ENCODE measurements at places on chromosomes 6 and 20. TPM values are rescaled to one million over a fixed set of nuclear protein-coding genes. Genes with fewer than 3 reads are reported as not detected.

- H3K4me3 ChIP-seq: no peak overlapping the region
- H3K4me1 ChIP-seq: no peaks in the 10 kb centered on the region
- H3K36me3 ChIP-seq: no peaks in the 10 kb centered on the region
- H3K27ac ChIP-seq: no peak overlapping the region
- H3K27me3 ChIP-seq: no peaks in the 10 kb centered on the region
- DNase-seq: no peak
Measured at GRCh38 chr6:150343434-150343833, 25.4 kb upstream of the IYD start.

GRCh38 chr20:45781391-45781931, 10.2 kb downstream of the WFDC3 start:
- no peaks in the 10 kb centered on the region for H3K4me1 ChIP-seq
- DNase-seq: no peak
- no peak overlapping the region for H3K4me3 ChIP-seq
- H3K27me3 ChIP-seq: no peaks in the 10 kb centered on the region
- H3K27ac ChIP-seq: no peak overlapping the region

DNA sequence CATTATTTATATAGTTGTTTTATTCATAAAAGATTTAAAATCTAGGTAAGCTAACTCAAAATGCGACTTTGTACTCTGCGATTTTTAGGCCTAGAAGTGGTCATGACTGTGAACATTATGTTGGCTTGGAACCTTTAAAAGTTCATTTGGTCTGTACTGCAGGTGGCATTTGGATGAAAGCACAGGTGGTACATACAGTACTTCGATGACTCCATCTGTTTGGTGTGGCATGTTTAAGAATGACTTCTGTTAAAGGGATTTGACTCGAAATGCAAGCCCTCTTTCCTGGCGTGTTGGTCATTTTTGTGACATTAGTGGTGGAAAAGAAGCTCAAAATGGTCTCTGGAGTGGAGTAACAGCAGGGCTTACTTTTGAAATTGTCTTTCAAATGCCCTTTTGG, 118.1 kb downstream of the UST start:
- H3K4me1 ChIP-seq: peaks cover 36% of the 10 kb centered on the region
- H3K4me3 ChIP-seq: no peak overlapping the region
- DNase-seq: no peak
- H3K36me3 ChIP-seq: no peaks in the 10 kb centered on the region
- no peaks in the 10 kb centered on the region for H3K27me3 ChIP-seq

GRCh38 chr20:21832442-21833385, 127.2 kb downstream of the PAX1 start:
- no peak for DNase-seq
- no peaks in the 10 kb centered on the region for H3K36me3 ChIP-seq
- H3K27ac ChIP-seq: no peak overlapping the region
- no peaks in the 10 kb centered on the region for H3K27me3 ChIP-seq

DNA sequence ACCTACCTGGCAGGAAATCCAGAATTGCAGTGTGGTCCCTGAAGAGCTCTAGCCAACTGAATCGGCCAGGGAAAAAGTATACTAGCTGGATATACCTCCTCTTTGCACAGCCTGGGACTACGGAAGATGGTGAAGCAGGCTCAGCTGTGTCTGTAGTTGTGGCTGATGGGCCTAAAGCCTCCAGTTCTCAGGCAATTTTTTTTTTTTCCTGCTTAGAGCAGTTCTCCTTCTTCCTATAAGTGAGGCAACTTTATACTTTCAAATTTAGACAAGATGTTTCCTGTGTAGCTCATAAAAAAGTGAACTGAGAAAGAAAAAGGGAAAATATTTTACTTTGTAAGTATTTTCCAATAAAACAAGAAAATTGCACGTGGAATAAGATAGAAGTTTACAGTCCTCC, 172.9 kb downstream of the CARMIL1 start:
- no peaks in the 10 kb centered on the region for H3K36me3 ChIP-seq
- H3K27ac ChIP-seq: no peak overlapping the region
- no peak overlapping the region for H3K4me3 ChIP-seq
- DNase-seq: no peak
- no peaks in the 10 kb centered on the region for H3K27me3 ChIP-seq

DNA sequence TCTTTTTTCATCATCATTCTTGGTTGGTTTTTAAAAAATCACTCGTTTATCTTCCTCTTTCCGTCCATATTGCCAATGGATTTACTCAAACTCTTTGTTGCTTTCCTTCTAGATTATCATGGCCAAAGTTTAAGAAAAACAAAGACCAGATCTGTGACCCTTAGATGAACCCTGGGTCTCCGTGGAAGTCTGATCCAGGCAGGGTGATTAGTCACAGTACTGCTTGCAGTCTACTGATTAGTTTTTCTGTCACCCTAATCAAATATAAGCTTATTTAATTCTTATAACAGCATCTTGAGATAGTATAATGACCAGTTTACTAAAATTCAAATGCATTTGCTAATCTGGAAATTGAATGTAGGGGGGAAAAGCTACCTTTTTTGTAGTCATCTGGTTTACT, 6.0 kb upstream of the SMIM28 start:
- no peak for DNase-seq
- H3K36me3 ChIP-seq: no peaks in the 10 kb centered on the region
- H3K4me1 ChIP-seq: no peaks in the 10 kb centered on the region
- H3K27ac ChIP-seq: no peak overlapping the region

DNA sequence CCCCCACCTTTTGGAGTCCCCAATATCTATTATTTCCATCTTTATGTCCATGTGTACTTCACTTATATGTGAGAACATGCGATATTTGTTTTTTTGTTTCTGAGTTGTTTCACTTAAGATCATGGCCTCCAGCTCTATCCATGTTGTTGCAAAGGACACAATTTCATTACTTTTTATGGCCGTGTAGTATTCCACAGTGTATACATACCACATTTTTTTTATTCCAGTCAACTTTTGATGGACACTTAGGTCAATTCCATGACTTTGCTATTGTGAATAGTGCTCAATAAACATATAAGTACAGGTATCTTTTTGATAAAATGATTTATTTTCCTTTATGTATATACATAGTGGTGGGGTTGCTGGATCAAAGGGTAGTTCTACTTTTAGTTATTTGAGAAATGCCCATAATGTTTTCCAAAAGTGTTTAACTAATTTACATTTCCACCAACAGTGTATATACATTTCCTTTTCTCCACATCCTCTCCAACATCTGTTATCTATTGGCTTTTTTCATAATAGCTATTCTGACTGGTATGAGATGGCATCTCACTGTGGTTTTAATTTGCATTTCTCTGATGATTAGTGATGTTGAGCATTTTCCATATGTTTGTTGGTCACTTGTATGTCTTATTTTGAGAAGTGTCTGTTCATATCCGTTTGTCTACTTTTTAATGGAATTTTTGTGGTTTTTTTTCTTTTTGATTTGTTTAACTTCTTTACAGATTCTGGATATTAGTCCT, 34.0 kb upstream of the COL10A1 start:
- DNase-seq: no peak
- H3K27me3 ChIP-seq: no peaks in the 10 kb centered on the region
- H3K4me1 ChIP-seq: no peaks in the 10 kb centered on the region
- no peak overlapping the region for H3K27ac ChIP-seq
- H3K4me3 ChIP-seq: no peak overlapping the region
- no peaks in the 10 kb centered on the region for H3K36me3 ChIP-seq

DNA sequence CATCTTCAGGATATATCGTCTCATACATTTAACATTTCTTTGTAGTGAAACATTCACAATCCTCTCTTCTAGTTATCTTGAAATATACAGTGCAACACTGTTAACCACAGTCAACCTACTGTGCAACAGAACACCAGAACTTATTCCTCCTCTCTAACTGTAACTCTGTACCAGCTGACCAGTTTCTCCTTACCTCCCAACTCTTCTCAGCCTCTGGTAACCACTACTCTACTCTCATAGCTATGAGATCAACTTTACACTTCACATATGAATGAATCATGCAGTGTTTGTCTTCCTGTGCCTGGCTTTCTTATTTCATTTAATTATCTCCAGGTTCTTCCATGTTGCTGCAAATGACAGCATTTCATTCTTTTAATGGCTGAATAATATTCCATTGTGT, 337.6 kb downstream of the BTBD9 start:
- no peaks in the 10 kb centered on the region for H3K36me3 ChIP-seq
- no peaks in the 10 kb centered on the region for H3K27me3 ChIP-seq
- DNase-seq: no peak

- no peaks in the 10 kb centered on the region for H3K36me3 ChIP-seq
- no peaks in the 10 kb centered on the region for H3K4me1 ChIP-seq
- peak; percentile 72 for DNase-seq
- peaks cover 100% of the 10 kb centered on the region for H3K27me3 ChIP-seq
Measured at GRCh38 chr6:28742668-28743270, 181.0 kb downstream of the TRIM27 start.

- no peaks in the 10 kb centered on the region for H3K4me1 ChIP-seq
- H3K27me3 ChIP-seq: no peaks in the 10 kb centered on the region
- no peaks in the 10 kb centered on the region for H3K36me3 ChIP-seq
- H3K4me3 ChIP-seq: no peak overlapping the region
- H3K27ac ChIP-seq: no peak overlapping the region
Measured at GRCh38 chr6:127464881-127465459, 5.8 kb upstream of the KIAA0408 start.

GRCh38 chr20:47206962-47207641, 149.4 kb downstream of the ZMYND8 start:
- no peaks in the 10 kb centered on the region for H3K27me3 ChIP-seq
- no peak overlapping the region for H3K4me3 ChIP-seq
- peak; percentile 48 for DNase-seq
- H3K4me1 ChIP-seq: peaks cover 15% of the 10 kb centered on the region
- H3K27ac ChIP-seq: no peak overlapping the region
- H3K36me3 ChIP-seq: peaks cover 10% of the 10 kb centered on the region

- no peaks in the 10 kb centered on the region for H3K27me3 ChIP-seq
- DNase-seq: no peak
- no peak overlapping the region for H3K4me3 ChIP-seq
- no peak overlapping the region for H3K27ac ChIP-seq
- H3K4me1 ChIP-seq: no peaks in the 10 kb centered on the region
- no peaks in the 10 kb centered on the region for H3K36me3 ChIP-seq
Measured at GRCh38 chr6:107683183-107683582, 140.9 kb downstream of the SCML4 start.

- no peak for DNase-seq
- H3K36me3 ChIP-seq: no peaks in the 10 kb centered on the region
- H3K27me3 ChIP-seq: peaks cover 30% of the 10 kb centered on the region
Measured at GRCh38 chr6:28588666-28589065, 63.0 kb downstream of the GPX5 start.

- DNase-seq: no peak
- no peak overlapping the region for H3K4me3 ChIP-seq
- H3K4me1 ChIP-seq: no peaks in the 10 kb centered on the region
- H3K27me3 ChIP-seq: no peaks in the 10 kb centered on the region
- peaks cover 6% of the 10 kb centered on the region for H3K36me3 ChIP-seq
- H3K27ac ChIP-seq: no peak overlapping the region
Measured at GRCh38 chr6:89731924-89732567, 87.5 kb downstream of the MDN1 start.

DNA sequence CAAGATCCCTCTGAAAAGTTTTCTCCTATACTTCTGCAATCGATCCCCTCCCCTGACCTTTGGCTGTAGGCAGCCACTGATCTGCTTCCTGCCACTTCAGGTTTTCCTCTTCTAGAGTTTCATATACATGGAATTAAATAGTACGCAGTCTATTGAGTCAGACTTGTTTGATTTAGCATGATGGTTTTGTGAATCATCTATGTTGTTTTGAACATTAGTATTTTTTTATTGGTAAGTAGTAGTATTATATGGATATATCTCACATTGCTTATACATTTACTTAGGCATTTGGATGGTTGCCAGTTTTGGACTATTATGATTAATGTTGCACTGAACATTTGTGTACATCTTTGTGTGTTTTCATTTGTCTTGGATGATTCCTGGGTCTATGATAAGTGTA, 518.0 kb downstream of the CD109 start:
- no peaks in the 10 kb centered on the region for H3K27me3 ChIP-seq
- no peak for DNase-seq
- no peaks in the 10 kb centered on the region for H3K4me1 ChIP-seq
- no peak overlapping the region for H3K27ac ChIP-seq
- H3K4me3 ChIP-seq: no peak overlapping the region

GRCh38 chr20:35762461-35762860, 9.4 kb upstream of the PHF20 start:
- H3K4me3 ChIP-seq: no peak overlapping the region
- DNase-seq: no peak
- H3K4me1 ChIP-seq: no peaks in the 10 kb centered on the region
- H3K36me3 ChIP-seq: no peaks in the 10 kb centered on the region

DNA sequence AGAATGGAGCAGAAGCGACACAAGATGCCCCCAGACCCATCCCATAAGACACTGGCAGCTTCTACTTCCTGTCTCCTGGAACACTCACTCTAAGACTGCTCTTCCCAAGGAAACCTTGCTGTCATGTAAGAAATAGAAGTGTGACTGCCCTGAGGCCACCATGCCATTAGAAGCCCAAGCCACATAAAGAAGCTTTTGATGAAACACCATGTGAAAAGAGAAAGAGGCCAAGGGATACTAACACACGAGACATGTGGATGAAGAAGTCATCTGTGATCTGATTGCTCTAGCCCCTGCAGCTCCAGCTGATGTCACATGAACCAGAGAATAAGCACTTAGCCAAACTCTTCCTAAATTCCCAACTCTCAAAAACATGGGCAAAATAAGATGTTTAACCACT, 117.9 kb upstream of the PCSK2 start:
- H3K27me3 ChIP-seq: no peaks in the 10 kb centered on the region
- H3K36me3 ChIP-seq: no peaks in the 10 kb centered on the region
- H3K4me1 ChIP-seq: no peaks in the 10 kb centered on the region
- H3K4me3 ChIP-seq: no peak overlapping the region
- no peak for DNase-seq

- H3K27me3 ChIP-seq: no peaks in the 10 kb centered on the region
- DNase-seq: no peak
- no peak overlapping the region for H3K4me3 ChIP-seq
- no peaks in the 10 kb centered on the region for H3K36me3 ChIP-seq
- no peak overlapping the region for H3K27ac ChIP-seq
- peaks cover 53% of the 10 kb centered on the region for H3K4me1 ChIP-seq
Measured at GRCh38 chr6:144647406-144647964, 362.4 kb downstream of the UTRN start.

DNA sequence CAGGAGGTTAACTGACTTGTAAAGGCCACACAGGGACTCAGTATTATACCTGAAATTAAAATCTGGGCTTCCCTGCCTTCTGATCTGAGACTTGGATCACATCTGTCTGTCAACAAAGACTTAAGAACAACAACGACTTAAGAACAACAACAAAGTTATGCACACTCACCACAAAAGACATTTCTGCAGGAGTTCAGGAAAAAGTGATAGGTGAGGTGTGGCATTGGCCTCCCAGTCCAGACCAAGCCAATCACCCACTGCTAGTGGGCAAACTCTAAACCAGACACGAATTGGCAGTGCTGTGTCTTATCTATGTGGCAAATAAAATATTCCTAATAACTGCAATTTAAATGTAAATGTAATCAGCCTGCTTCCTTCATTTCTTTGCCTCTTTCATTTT, 61.3 kb downstream of the PRDM1 start:
- no peak for DNase-seq
- no peak overlapping the region for H3K4me3 ChIP-seq
- H3K4me1 ChIP-seq: peaks cover 10% of the 10 kb centered on the region

ZNF831 gene
- total RNA-seq: not detected

TJAP1 gene
- 31.4 TPM for total RNA-seq

CNR1 gene
- 0.26 TPM for total RNA-seq

BNIP5 gene
- total RNA-seq: not detected

ACOT8 gene
- 13.4 TPM for total RNA-seq

IPCEF1 gene
- total RNA-seq: 0.25 TPM

DAAM2 gene
- total RNA-seq: 2.1 TPM

PACSIN1 gene
- 0.41 TPM for total RNA-seq

SCGN gene
- total RNA-seq: not detected

TGM3 gene
- 0.31 TPM for total RNA-seq

AGER gene
- 1.4 TPM for total RNA-seq
